ENCODE measurements at places on chromosomes 12 and 14.
A peak's percentile ranks its signal among the peaks of the same experiment; 100 is the strongest.

- no peak for DNase-seq
These were observed 414.0 kb downstream of the SOX5 start for GRCh38 chr12:23535441-23535840.

GRCh38 chr12:121796855-121797751 lies 3.6 kb upstream of the RHOF start:
- no peak for DNase-seq

DNA sequence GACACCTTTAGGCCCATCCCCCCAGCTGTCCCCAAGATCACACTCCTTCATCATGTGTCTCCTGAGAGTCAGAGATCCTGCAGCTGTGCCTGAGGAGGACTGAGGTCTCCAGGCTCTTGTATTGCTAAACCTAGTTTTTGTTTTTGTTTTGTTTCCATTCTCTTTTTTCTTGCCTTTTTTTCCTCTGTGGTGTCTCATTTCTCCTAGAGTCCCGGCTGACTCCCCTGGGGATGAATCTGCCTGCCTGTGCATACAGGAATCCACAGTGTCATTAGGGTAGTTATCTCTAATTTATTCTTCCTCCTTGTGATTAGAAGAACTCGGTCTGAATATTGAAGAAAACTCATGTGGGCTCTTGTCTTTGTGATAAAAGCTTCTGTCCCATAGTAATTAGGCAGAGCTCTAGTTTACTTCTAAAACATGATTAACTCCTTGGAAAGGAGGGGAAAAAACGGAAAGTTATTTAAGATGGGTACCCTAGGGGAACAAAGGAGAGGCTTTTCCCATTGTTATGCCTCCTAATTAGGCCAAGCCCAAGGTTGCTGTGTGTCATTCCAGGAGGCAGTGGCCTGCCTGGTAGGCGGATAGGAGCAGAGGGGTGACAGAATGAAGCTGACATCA lies 343.2 kb downstream of the ZFP36L1 start:
- DNase-seq = no peak

DNA sequence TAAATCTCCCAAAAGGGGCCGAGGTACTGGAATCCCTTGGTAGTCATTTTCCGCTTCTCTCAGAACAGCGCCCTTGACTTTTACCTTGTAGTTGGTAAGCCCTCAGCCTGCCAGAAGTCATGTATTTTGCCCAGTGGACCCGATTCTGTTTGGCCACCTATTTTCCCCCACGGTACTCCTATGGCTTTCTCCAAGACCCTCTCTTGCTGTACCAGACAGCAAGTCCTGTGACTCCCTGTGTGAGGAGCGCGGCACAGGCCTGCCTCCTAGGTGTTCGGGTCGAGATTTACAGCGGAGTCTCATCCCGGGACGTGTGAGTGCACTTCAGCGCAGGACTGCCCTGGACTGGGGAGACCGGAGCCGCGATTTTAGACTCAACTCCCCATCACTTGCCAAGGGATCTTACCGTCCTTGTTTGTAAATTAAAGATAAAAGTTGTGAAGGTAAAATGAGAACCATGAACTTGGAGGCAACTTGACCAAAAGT lies 1.1 kb upstream of the MBD6 start:
- peak; percentile 33 for DNase-seq

DNA sequence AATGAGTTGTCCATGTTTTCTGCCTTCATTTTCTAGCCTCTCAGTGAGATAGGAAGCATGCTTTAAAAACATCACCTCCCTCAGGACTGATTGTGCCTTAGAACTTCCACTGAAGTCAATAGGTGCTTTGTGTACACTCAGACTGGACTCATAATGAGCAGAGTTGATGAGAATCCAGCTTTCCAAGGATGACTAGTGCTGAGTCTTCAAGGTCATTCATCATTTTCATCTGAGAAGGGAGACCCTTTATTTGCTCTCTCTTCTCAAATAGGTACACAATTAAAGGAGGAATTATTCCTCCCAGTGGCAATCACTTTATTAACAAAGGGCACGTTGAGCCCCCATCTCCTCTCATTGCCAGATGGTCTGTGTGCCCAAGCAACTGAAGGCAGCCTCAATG lies 210.9 kb upstream of the PRKD1 start:
- DNase-seq = no peak

- no peak for DNase-seq
These were observed 142.0 kb downstream of the KTN1 start for GRCh38 chr14:55722054-55722453.

GRCh38 chr14:59267046-59267445 lies 78.6 kb downstream of the DAAM1 start:
- no peak for DNase-seq

DNA sequence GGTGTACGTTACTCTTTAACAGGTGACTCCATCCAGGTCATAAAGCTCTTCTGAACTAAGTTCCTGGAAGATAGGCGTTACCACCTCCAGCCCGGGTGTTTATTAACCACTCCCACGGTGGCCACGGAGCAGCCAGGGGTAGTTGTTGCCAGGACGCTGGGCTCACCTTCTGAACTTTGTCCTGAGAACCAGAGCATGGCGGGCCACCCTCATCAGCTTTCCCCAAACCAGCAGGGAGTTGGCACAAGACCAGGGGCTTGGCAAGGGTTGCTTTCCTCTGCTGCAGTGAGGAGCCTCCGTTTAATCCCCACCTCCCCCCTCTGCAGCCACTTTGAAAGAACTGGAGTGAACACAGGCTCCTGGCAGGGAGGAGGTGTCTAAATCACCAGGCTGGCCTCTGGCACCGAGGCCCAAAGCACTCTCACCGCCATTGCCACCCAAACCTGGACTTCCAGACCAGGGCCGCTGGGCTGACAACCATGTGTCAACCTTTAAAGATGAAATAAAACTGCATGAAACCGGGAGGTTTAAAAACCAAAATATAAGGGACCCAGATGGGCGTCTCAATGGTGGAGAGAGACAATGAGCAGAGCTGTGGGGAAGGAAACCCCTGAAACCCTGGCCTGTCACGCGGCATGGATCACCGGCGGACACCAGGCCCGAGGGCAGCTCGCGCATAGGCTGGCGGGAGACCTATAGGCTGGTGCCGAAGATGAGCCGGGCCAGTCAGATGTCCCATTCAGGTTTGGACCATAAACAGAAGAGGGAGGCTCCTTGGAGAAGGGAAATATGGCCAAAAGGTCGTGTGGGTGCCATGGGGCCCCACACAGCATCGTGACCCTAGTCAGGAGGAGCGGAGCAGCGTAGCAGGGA lies 30.9 kb upstream of the TDRD9 start:
- DNase-seq = no peak

GRCh38 chr12:130916241-130916911 lies 37.3 kb upstream of the ADGRD1 start:
- DNase-seq = no peak

- no peak for DNase-seq
These were observed 3.6 kb downstream of the NUDT4 start for GRCh38 chr12:93381161-93381975.

- no peak for DNase-seq
These were observed 256.6 kb upstream of the PPFIA2 start for GRCh38 chr12:82015623-82016347.

- DNase-seq = no peak
These were observed 87.9 kb upstream of the HSPB8 start for GRCh38 chr12:119090865-119091264.

- no peak for DNase-seq
These were observed 204.5 kb upstream of the SFSWAP start for GRCh38 chr12:131506426-131506825.

- no peak for DNase-seq
These were observed 95.1 kb downstream of the SCARB1 start for GRCh38 chr12:124768452-124769162.

DNA sequence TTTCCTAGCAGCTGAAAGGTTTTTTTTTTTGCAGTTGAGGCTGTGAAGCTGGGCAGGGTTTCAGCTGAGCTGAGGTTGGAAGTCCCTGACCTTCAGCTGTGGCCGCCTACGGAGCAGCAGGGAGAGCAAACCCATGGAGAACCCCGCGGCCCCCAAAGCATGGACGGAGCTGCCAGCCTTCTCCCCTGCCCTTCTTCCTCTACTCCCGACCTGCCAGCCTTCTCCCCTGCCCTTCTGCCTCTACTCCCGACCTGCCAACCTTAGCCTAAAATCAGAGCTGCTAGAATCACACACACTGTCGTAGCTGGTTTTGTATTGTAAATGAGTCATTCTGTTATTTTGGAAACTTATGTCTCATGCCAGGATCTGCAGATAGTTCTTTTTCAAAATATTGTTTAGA lies 74.6 kb downstream of the PPP2R5C start:
- DNase-seq = no peak

- peak; percentile 76 for DNase-seq
These were observed 37.5 kb downstream of the EMP1 start for GRCh38 chr12:13233830-13234641.

DNA sequence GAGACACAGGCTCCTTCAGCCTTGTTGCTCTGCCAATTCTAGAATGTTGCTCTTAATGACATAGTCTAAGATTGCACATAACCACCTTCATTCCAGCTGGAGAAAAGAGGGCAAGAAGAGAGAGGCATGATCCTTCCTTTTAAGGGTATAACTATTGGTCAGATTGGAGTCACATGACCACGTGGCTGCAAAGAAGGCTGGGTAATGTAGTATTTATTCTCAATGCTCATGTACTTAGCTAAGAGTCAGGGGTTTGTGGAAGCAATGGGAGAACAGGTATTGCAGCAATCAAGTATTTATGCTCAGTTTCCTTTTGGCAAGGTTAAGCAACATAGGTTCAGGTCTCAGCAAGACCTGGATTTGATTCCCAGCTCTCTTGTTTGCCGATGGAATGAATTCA lies 298.8 kb upstream of the TBX3 start:
- no peak for DNase-seq

Measured in hematopoietic multipotent progenitor cell (in vitro differentiated cells).